A549 treated with RU486 at 1 μM for 4 hours (cell line): ENCODE measurements at places on chromosomes 4 and X. TPM values are rescaled to one million over a fixed set of nuclear protein-coding genes. Genes with fewer than 3 reads are reported as not detected.

ACE2 gene
- total RNA-seq, result not detected in 5 replicates

PRDM5 gene
- 3.3 to 5.8 TPM (median 4.9 TPM) in 5 replicates for total RNA-seq

GABRQ gene
- 0.19 to 0.36 TPM (median 0.27 TPM) in 5 replicates for total RNA-seq

SPANXC gene
- 0.65 to 1.3 TPM (median 0.81 TPM) in 3 of 5 replicates, not detected in the others for total RNA-seq

CT45A7 gene
- total RNA-seq, result not detected in 5 replicates

TCEAL2 gene
- total RNA-seq, result not detected in 5 replicates

TRO gene
- 0.46 to 0.89 TPM (median 0.58 TPM) in 5 replicates for total RNA-seq

PIR gene
- total RNA-seq, result 49.7 to 57.9 TPM (median 56.2 TPM) in 5 replicates

BCORL1 gene
- total RNA-seq, result 4.8 to 10.5 TPM (median 9.3 TPM) in 5 replicates

BEX1 gene
- total RNA-seq, result not detected in 5 replicates

APELA gene
- not detected in 5 replicates for total RNA-seq

NOX1 gene
- 0.07 to 0.12 TPM in 2 of 5 replicates, not detected in the others for total RNA-seq
